Stimulated activated CD8-positive, alpha-beta memory T cell treated with anti-CD3 and anti-CD28 coated beads, Interleukin-2, amount 100 ng/mL, for 48 hours (primary cell): ENCODE measurements at places on chromosomes 5 and 9.

- no peak for DNase-seq
Measured at GRCh38 chr9:92175441-92175840, 60.2 kb upstream of the SPTLC1 start.

GRCh38 chr5:67335426-67335825 is 138.8 kb upstream of the CD180 start:
- no peak for DNase-seq

DNA sequence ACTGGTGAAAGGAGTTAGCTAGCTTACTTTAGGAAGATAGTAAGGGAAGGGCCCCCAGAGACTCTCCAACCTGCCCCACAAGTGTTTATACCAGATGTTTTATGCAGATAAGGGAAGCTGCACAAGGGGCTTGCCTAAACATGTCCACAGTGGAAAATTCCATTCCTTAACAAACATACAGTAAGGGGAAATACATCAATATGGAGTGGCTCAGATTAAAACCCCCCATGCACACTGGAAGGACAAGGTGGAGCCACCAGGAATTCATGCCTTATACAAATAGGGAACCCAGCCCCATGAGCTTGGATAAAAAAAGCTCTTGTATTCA is 106.3 kb upstream of the GPBP1 start:
- no peak for DNase-seq

- no peak for DNase-seq
Measured at GRCh38 chr9:113721856-113722255, 154.3 kb upstream of the ZNF618 start.

DNA sequence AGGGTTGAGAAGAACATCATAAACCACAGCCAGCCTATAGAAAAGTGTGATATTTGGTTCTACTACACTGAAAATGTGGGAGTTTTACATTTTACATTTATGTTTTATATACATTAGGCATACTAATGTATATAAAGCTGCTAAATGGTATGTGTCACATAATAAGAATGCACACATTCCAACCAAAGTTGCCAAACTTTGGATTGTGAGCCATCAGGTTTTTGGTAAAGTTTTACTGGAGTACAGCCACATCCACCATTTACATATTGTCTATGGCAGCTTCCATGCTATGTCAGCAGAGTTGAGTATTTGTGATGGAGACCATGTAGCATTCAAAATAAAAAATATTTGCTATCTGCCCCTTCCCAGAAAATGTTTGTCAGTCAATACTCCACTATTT is 23.1 kb upstream of the TARS1 start:
- no peak for DNase-seq

GRCh38 chr5:54643685-54644106 is 126.1 kb downstream of the SNX18 start:
- DNase-seq = no peak

GRCh38 chr9:91951944-91952520 is 2.0 kb upstream of the ROR2 start:
- no peak for DNase-seq
